Spinal cord (tissue), 10 donors: ENCODE measurements at places on chromosomes 7 and 10.

DNA sequence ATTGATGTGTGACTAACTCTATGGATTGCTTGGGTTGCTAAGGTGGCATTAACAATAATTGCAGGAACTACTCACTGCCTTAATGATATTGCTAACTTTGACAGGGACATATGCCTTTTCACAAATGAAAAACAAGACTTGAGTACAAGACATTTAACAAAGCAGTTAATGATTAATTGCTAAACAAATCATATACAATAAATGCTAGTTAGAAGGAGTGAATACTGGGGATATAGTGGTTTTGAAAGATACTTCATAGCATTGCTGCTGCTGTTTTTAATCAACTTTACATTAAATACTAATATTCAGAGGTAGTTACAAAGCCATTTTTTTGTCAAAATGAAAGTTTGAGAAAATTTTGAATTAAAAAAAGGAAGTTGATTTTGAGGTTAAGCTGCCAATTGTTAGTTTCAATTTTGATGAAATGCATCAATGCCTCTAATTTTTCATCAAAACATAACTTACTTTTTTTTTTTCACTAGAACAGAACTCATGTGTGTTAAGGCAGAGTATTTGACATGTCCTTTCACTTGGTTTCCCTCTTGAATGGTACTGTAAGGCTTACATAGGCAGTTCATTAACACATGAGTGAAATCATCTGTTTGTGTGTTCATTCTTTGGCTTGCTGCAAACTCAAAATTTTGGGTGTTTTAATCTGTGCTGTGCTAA lies 106.2 kb upstream of the SEMA3D start:
- no peak for DNase-seq

- DNase-seq = no peak
Measured at GRCh38 chr10:120765226-120765803, 85.8 kb upstream of the WDR11 start.

- DNase-seq = no peak
Measured at GRCh38 chr7:101804967-101805366, 12.5 kb upstream of the CUX1 start.

- DNase-seq = no peak
Measured at GRCh38 chr7:100221231-100221718, 1.5 kb downstream of the PVRIG start.
